ENCODE measurements at places on chromosomes 1 and 21. TPM values are rescaled to one million over a fixed set of nuclear protein-coding genes. Genes with fewer than 3 reads are reported as not detected.

DNA sequence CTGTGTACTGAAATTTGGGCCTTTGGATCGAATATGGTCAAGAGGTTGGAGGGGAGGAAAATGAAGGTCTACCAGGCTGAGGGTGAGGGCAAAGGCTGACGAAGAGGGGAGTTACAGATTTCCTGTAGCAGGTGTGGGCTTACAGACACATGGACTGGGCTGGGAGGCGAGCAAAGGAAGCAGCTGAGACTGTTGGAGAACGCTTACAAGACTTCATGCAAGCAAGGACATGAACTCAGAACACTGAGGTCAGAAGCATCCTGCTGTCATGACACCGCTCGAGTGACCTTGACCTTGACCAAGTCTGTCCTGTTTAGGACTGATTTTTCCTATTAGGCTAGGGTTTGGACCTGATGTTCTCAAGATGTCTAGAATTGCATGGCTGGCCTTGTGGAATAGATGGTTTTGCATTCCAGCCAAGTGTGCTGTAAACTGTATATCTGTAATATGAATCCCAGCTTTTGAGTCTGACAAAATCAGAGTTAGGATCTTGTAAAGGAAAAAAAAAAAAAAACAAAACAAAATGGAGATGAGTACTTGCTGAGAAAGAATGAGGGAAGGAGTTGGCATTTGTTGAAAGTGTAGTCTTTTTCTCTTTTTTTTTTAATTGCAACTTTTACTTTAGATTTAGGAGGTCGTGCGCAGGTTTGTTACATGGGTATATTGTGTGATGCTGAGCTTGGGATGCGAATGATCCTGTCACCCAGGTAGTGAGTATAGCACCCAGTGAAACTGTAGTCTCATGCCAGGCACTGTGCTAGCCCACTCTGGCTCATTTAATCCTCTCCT is 5.8 kb downstream of the ELF3 start:
- DNase-seq: no peak
- peaks cover 3% of the 10 kb centered on the region for H3K27me3 ChIP-seq
- H3K27ac ChIP-seq: no peak overlapping the region
- H3K36me3 ChIP-seq: no peaks in the 10 kb centered on the region
- no peak overlapping the region for H3K4me3 ChIP-seq

DNA sequence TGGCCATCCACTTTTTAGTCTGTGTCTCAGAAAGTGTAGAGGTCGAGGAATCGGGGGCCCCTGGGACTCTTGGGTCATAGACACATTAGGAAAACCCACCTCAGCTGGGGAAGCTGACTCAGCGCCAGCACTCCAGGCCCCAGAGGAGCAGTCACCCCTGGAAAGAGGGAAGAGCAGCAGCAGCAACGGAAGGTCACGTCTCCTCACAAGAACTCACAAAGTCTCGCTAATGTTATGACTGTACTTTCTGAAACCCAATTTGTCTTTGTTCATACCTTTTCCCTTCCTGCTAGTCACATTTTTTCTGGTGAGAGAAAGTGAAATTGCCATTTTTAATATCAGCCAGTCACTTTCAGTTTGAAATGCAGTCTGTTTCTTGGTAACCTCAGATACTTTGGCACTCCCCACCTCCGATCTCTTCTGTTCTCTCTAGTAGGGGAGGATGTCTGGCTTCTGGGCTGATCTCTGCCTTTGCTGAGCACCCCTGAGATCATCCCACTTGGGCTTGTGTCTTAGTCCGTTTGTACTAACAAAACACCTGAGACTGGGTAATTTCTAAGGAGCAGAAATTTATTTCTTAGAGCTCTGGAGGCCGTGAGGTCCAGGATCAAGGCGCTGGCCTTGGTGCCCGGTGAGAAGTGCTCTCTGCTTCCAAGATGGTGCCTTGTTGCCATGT is 6.0 kb upstream of the NLRP3 start:
- H3K27me3 ChIP-seq: peaks cover 25% of the 10 kb centered on the region
- H3K4me1 ChIP-seq: peaks cover 34% of the 10 kb centered on the region
- H3K27ac ChIP-seq: peak overlapping the region; percentile 70
- peak; percentile 80 for DNase-seq

- no peaks in the 10 kb centered on the region for H3K27me3 ChIP-seq
- no peaks in the 10 kb centered on the region for H3K36me3 ChIP-seq
- H3K4me3 ChIP-seq: peak overlapping the region; percentile 52
- DNase-seq: no peak
- H3K27ac ChIP-seq: peak overlapping the region; percentile 69
Measured at GRCh38 chr1:184953600-184954219, 20.6 kb downstream of the NIBAN1 start.

The SPRR2E gene
- not detected for total RNA-seq

The COL8A2 gene
- total RNA-seq: 0.12 TPM

The SEC16B gene
- not detected for total RNA-seq

Measured in activated CD4-positive, alpha-beta T cell treated with anti-CD3 and anti-CD28 coated beads, Interleukin-2, amount 10 ng/mL, durations not matched to agents 24 days and 14 days (primary cell).